ENCODE measurements at places on chromosomes 12 and 14.
A peak's percentile ranks its signal among the peaks of the same experiment; 100 is the strongest.

- no peak overlapping the region for H3K27ac ChIP-seq
- DNase-seq, result no peak
- no peak overlapping the region for H3K4me3 ChIP-seq
- no peaks in the 10 kb centered on the region for H3K4me1 ChIP-seq
Measured at GRCh38 chr14:78455896-78456435, 285.8 kb downstream of the NRXN3 start.

- H3K27me3 ChIP-seq, result no peaks in the 10 kb centered on the region
- H3K36me3 ChIP-seq, result no peaks in the 10 kb centered on the region
- H3K4me1 ChIP-seq, result no peaks in the 10 kb centered on the region
- no peak overlapping the region for H3K27ac ChIP-seq
- H3K4me3 ChIP-seq, result no peak overlapping the region
Measured at GRCh38 chr12:42015051-42015461, 129.6 kb downstream of the GXYLT1 start.

GRCh38 chr12:43973993-43974392 lies 138.1 kb downstream of the TMEM117 start:
- no peaks in the 10 kb centered on the region for H3K4me1 ChIP-seq
- DNase-seq, result no peak
- no peaks in the 10 kb centered on the region for H3K36me3 ChIP-seq
- H3K4me3 ChIP-seq, result no peak overlapping the region

DNA sequence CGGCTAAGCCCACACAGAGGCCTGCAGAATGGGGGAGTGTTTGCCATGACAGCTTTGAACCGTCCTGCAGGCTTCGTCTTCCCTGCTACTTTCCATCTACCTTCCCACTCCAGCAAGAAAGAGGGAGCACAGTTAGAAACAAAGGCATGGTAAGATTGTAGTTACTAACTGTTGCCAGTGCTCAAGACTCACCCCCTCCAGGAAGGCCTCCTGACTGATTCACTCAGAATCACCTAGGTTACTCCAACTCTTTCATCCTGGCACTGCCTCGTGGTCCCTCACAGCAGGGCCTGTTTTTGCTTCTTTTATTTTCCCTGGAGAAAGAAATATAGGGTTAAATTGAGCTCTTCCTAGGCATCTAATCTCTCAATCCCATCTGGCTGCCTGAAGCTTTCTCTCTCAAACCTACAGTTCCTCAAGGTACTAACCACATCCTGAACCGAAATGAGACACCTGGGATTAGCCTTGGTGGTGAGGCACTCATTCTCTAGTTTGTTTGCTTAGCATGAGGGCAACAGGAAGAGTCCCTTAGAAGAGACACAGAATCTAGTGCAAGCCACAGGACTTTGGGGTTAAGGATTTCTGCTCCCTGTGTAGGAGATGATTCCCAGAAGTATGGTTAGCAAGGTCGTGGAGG lies 7.8 kb downstream of the GALNT6 start:
- H3K4me1 ChIP-seq, result no peaks in the 10 kb centered on the region
- H3K4me3 ChIP-seq, result no peak overlapping the region
- H3K27ac ChIP-seq, result no peak overlapping the region
- no peaks in the 10 kb centered on the region for H3K36me3 ChIP-seq
- H3K27me3 ChIP-seq, result no peaks in the 10 kb centered on the region

- no peak overlapping the region for H3K4me3 ChIP-seq
- H3K27me3 ChIP-seq, result no peaks in the 10 kb centered on the region
- H3K36me3 ChIP-seq, result no peaks in the 10 kb centered on the region
- H3K27ac ChIP-seq, result no peak overlapping the region
- DNase-seq, result no peak
Measured at GRCh38 chr12:88298014-88298682, 156.0 kb downstream of the TMTC3 start.

DNA sequence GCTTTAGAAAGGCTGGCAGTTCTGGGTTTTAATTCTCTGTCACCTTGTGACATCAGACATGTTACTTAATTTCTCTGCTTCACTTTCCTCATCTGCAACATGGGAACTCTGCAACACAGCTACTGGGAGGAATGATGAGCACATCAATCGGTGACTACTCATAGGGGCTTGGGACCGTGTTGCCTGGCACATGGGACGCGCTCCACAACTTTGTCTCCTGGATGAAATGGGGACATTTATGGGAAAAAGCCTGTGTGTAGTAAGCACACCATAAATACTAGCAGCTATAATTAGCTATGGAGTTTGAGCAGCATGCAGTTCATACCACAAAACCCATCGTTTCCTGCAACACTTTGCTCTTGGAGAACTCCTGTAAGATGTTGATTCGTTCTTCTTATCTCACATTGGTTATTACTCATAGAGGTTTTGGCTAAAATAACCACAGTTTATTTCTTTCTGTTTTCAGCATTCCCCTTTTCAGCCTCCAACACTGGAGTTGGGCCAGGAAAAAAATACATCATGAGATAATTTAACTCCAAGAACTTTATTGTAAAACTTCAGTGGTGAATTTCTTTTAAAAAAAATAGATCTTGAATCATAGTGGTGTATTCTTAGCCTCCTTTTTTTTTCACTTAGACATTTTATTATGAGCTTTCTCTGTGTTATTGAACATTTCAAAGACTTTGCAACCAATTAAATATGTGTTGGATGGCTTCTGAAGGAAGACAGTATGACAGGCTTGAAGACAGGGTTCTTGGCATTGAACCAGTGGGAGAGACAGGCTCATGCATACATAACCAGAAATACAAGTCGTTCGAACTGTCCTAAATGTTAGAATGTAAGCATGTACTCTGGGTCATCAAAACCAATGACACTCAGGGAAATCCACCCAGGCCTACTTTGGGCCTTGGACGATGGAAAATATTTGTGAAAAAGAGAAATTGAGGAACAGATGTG lies 72.7 kb downstream of the RIN3 start:
- no peaks in the 10 kb centered on the region for H3K27me3 ChIP-seq
- no peaks in the 10 kb centered on the region for H3K36me3 ChIP-seq
- DNase-seq, result peak; percentile 92
- no peak overlapping the region for H3K4me3 ChIP-seq

- no peak overlapping the region for H3K4me3 ChIP-seq
- DNase-seq, result no peak
- H3K36me3 ChIP-seq, result no peaks in the 10 kb centered on the region
Measured at GRCh38 chr14:49915085-49915484, 22.2 kb downstream of the ARF6 start.

DNA sequence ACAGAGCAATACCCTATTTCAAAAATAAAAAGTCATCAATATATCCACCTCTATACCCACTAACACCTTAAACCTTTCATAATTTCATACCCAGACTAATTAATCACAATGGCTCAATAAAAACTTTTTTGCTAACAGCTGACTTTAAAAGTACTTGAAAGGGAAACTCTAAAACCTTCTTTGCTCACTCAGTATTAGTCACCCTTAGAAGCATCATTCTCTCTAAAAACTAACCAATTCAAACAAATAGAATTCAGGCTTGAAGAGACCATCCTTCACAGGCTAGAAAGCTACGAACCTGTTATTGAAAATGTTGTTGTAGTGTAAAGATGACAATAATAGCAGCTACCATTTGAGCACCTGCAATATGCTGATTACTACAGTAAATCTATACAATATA lies 37.2 kb downstream of the HECTD1 start:
- no peak overlapping the region for H3K4me3 ChIP-seq
- H3K36me3 ChIP-seq, result peaks cover 42% of the 10 kb centered on the region
- H3K27me3 ChIP-seq, result no peaks in the 10 kb centered on the region
- H3K4me1 ChIP-seq, result peaks cover 9% of the 10 kb centered on the region
- H3K27ac ChIP-seq, result no peak overlapping the region

- no peaks in the 10 kb centered on the region for H3K27me3 ChIP-seq
- H3K4me3 ChIP-seq, result peak overlapping the region; percentile 50
- DNase-seq, result no peak
- peaks cover 7% of the 10 kb centered on the region for H3K4me1 ChIP-seq
- no peaks in the 10 kb centered on the region for H3K36me3 ChIP-seq
- H3K27ac ChIP-seq, result no peak overlapping the region
Measured at GRCh38 chr12:39145175-39145999, 240.0 kb upstream of the CPNE8 start.

DNA sequence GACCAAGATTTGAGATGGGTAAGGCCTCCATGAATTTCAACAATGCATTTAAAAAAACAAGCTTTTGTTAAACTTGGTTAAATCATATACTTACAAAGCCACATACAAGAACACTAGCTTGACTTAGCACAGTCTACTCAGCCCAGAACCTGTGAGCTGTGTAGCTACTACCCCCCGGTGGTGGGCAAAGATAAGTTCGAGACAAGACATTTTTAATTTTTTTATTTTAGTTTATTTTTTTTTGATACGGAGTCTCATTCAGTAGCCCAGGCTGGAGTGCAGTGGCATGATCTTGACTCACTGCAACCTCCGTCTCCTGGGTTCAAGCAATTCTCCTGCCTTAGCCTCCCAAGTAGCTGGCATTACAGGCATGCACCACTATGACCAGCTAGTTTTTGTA lies 3.7 kb upstream of the NECAP1 start:
- no peak for DNase-seq
- no peaks in the 10 kb centered on the region for H3K27me3 ChIP-seq
- H3K4me3 ChIP-seq, result no peak overlapping the region
- no peaks in the 10 kb centered on the region for H3K36me3 ChIP-seq
- no peaks in the 10 kb centered on the region for H3K4me1 ChIP-seq
- no peak overlapping the region for H3K27ac ChIP-seq

DNA sequence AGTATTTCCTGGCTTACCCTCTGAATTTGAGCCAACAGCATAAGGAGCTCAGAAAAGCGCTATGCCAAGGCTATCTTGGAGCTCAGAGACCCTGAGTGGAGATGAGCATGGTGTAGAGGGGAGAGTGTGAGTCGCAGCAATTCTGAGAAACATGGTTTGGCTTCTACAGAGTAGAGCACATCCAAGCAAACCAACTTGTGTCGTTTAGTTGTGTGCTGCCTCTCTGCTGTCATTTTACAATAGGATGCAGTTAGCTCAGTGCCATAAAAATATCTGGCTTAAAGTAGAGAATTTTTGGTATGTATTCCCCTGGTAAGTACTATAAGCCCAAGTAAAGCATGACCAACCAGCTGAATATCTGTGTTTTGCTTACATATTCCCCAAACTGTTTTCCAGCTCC lies 249.2 kb downstream of the TRHDE start:
- H3K4me1 ChIP-seq, result no peaks in the 10 kb centered on the region
- H3K4me3 ChIP-seq, result no peak overlapping the region
- no peaks in the 10 kb centered on the region for H3K36me3 ChIP-seq
- no peaks in the 10 kb centered on the region for H3K27me3 ChIP-seq

DNA sequence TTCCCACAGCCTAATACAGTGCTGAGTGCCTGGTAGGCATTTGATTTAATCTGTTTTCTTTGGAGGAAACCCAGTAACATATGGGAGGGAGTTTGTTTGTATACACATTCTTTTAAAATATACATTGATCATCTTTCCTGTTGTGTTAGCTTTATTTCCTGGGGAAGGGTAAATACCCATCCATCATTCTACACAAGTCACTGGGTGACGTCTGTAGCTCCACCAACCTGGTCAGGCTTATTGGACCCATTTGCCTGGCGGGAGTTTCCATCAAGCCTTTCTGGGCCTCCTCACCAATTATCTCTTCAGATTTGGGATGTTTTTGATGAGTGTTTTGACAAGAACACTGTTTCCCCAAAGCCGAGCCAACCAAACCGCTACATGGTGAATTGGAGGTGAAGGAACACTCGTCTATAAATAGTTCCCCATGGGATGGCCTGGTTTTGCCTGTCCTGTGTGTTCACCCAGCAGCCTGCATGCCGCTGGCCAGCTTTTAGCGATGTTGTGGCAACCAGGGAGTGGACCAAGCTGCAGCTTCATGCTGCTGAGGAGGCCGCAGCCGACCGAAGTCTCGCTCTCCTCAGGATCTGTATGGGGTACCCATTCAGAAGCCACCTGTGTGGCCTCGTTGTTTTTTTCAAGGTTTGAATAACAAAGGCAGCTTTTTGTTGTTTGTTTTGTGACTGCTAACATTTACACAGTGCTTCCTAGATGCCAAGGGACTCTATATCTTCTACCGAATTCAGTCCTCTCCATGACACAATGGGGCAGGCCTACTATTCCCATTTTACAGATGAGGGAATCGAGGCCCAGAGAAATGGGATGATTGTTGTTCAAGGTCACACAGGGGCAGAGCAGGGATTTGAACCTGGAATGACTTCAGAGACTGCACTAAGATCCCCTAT lies 22.6 kb downstream of the PLXNC1 start:
- H3K27me3 ChIP-seq, result no peaks in the 10 kb centered on the region
- H3K4me1 ChIP-seq, result no peaks in the 10 kb centered on the region
- no peak overlapping the region for H3K4me3 ChIP-seq
- H3K36me3 ChIP-seq, result no peaks in the 10 kb centered on the region
- no peak for DNase-seq

DNA sequence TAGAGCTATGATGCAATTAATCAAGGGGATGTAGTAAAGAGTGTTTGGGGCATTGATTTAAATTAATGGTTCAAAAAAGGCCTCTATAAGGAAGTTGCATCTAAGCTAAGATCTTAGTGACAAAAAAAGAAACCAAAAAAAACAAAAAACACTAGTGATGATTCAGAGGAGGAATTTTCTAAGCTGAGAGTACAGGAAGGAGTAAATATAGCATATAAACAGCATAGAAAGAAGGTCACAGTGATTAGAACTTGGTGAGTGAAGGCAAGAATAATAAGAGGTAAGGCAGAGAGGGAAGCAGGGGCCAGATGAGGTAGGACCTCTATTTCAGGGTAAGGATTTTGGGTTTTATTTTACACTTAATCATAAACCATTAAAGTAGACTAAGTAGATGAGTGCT lies 48.0 kb upstream of the PDZRN4 start:
- H3K4me3 ChIP-seq, result no peak overlapping the region
- peak overlapping the region; percentile 75 for H3K27ac ChIP-seq
- H3K4me1 ChIP-seq, result peaks cover 8% of the 10 kb centered on the region
- no peaks in the 10 kb centered on the region for H3K27me3 ChIP-seq
- no peaks in the 10 kb centered on the region for H3K36me3 ChIP-seq

DNA sequence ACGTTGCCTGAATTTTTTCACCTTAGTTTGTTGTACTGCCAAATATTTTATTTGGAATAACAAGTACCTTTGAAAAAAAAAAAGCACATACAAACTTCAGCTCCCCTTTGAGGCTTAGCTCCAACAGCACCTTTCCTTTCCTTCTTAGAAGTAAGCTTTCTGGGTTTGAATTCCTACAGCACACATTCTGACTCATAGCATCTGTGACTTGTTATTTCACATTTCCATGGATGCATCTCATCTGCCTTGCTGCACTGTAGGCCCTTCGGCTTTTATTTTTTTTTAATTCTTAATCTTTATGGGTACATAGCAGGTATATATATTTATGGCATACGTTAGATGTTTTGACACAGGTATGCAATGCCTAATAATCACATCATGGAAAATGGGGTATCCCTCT lies 7.2 kb downstream of the LGALS3 start:
- H3K27me3 ChIP-seq, result no peaks in the 10 kb centered on the region
- H3K27ac ChIP-seq, result peak overlapping the region; percentile 77
- peaks cover 29% of the 10 kb centered on the region for H3K36me3 ChIP-seq
- no peak for DNase-seq
